ENCODE measurements at places on chromosomes 1 and 21. TPM values are rescaled to one million over a fixed set of nuclear protein-coding genes. Genes with fewer than 3 reads are reported as not detected.

Gene SPRR1B
- total RNA-seq: 15.3 TPM

Gene ANKRD65
- total RNA-seq: 15.1 TPM

Gene UBE2U
- total RNA-seq: not detected

Gene LRRN2
- not detected for total RNA-seq

Gene ASCL5
- total RNA-seq: 0.21 TPM

Gene NPL
- 2.9 TPM for total RNA-seq

Gene CD1C
- not detected for total RNA-seq

Gene NCAM2
- total RNA-seq: under 0.01 TPM

Gene GNAT2
- 0.64 TPM for total RNA-seq

Gene TLCD4
- 4.1 TPM for total RNA-seq

Gene PRKAA2
- 3.4 TPM for total RNA-seq

Gene ARHGEF16
- 34.1 TPM for total RNA-seq

Gene C1QB
- not detected for total RNA-seq

Gene FNDC7
- total RNA-seq: 0.48 TPM

Gene CRYBG2
- 51.1 TPM for total RNA-seq

Gene S100A10
- total RNA-seq: 165 TPM

Gene FYB2
- total RNA-seq: not detected

Gene BATF3
- 0.96 TPM for total RNA-seq

Gene TSNAX
- total RNA-seq: 26.2 TPM

Gene PLA2G2F
- total RNA-seq: 0.24 TPM

Gene NBPF4
- 0.24 TPM for total RNA-seq

Gene SLC30A2
- not detected for total RNA-seq

Gene MXRA8
- total RNA-seq: 12.0 TPM

Gene METTL18
- total RNA-seq: 6.0 TPM

Gene TMEM269
- total RNA-seq: 0.21 TPM

Gene TMOD4
- total RNA-seq: not detected

Gene LCE1A
- not detected for total RNA-seq

Gene C8B
- total RNA-seq: not detected

Gene PBX1
- 6.6 TPM for total RNA-seq

Gene ADGRB2
- 0.72 TPM for total RNA-seq

Gene MATN1
- not detected for total RNA-seq

Gene FCRL3
- 0.21 TPM for total RNA-seq

Gene NES
- not detected for total RNA-seq
